ENCODE measurements at places on chromosomes 11 and 22.

- no peak for DNase-seq
These were observed 30.4 kb upstream of the CRTAM start for GRCh38 chr11:122807731-122808477.

- no peak for DNase-seq
These were observed 34.3 kb upstream of the MICAL2 start for GRCh38 chr11:12075822-12076821.

DNA sequence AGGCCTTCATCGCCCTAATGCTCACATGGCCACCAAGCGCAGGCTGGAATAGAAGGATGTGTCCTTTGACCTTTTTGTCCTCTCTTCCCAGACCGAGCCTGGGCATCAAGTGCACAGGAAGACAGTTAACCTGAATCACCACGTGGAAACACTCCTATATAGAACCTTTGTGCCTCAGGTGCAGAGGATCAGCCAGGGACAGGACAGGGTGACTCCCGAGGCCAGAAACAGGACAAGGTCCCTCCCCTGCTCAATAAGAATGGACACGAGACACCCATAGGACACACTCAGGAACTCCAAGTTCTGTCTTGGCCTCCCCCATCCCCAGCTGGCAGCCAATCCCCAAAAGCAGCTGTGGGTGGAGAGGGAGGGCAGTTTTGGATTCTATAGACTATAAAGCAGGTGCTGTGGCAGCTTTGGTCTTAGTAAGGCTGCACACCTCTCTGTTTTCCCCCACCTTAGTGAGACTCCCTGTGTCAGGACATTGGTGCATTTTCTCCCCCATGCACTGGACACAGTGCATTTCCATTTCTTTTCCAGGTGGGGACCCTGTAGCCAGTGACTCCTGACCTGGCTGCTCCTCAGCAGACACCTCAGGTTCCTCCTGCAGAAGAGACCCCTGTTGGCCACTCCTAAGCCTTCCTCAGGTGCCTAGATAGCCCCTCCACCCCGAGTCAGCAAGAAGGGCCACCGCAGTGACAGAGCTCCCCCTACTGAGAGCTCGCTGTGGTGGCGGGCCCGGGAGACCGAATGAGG is 43.6 kb upstream of the POU2AF1 start:
- peak; percentile 72 for DNase-seq

- DNase-seq, result no peak
These were observed 1.4 kb downstream of the SIK2 start for GRCh38 chr11:111603611-111604130.

DNA sequence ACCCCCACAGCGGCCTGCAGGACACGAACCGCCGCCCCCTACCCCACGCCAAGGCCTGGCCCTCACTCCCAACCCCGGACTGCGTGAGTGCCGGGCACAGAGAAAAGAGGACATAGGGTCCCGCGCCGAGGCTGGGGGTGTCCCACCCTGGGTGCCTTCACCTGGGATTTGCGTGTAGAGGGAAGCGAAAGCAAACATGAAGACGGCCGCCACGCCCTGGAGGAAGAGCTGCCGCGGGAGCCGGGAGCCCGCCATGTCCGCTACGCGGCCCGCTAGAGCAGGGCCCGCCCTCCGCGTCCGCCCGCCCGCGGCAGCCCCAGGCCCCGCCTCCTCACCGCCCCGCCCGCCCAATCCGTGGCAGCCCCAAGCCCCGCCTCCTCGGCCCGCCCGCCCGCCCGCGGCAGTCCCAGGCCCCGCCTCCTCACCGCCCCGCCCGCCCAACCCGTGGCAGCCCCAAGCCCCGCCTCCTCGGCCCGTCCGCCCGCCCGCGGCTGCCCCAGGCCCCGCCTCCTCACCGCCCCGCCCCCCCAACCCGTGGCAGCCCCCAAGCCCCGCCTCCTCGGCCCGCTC is at the start of gene LMF2:
Gene LMF2 (minus strand): TSS at position 282 of the 570 bp plus-strand sequence. CDS start 27 bp downstream, at position 255.
- no peak for DNase-seq

- no peak for DNase-seq
These were observed 2.6 kb upstream of the LTBP3 start for GRCh38 chr11:65560555-65561418.

DNA sequence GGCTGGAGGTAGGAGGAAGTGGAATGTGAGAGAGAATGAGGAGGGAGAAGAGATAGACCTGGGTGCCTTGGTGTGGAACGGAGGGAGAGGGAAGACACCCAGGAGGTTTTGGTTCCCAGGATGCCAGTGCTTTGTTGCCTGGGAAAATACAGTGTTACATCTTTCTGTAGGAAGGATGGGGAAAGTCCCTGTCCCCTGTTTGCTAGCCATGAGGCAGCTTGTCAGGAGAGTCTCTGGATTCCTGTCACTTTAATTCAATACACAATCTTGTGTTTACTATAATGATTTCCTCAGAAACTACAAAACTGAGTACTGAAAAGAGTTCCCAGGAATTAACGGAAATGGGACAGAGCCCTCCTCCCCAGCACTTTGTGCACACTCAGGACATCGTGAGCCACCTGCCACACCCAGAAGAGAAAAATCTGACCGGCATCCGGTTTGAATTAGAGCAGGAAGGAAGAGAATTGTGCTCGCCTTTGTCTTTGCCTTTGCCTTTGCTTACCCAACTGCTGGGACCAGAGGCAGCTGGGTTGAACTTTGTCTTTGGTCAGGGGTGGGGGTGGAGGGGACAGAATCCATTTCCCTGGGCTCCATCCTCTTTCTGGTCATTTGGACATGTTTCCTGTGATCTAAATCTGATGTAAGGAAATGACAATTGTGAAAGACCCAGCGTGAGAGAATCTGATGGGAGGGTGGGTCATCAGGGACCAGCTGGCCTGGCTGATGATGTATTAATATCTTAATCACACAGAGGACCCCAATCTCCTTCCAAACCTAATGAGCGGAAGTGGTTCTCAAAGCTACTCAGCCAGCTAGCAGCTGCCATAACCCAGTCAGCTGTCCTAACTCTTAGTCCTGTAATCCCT is 1.3 kb upstream of the LIMK2 start:
- no peak for DNase-seq

DNA sequence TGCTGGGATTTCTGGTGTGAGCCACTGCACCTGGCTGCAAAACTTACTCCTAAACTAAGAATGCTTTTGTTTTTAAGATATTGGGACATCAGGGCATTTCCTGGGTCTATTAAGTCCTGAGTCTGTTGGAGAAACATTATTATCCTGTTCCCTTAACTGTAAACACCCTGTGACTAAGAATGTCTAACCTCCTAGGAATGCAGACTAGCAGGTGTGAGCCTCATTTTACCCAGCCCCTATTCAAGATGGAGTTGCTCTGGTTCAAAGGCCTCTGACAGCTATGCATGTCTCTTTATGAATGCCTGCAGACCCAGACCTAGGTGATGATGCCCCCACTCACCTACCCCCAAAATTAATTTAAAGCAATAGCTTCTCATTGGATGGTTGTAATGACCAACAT is 46.2 kb downstream of the DEPDC5 start:
- no peak for DNase-seq

- no peak for DNase-seq
These were observed 4.3 kb upstream of the RGL4 start for GRCh38 chr22:23686416-23687024.

GRCh38 chr22:26995235-26995634 is 337.8 kb downstream of the MIAT start:
- DNase-seq, result no peak

DNA sequence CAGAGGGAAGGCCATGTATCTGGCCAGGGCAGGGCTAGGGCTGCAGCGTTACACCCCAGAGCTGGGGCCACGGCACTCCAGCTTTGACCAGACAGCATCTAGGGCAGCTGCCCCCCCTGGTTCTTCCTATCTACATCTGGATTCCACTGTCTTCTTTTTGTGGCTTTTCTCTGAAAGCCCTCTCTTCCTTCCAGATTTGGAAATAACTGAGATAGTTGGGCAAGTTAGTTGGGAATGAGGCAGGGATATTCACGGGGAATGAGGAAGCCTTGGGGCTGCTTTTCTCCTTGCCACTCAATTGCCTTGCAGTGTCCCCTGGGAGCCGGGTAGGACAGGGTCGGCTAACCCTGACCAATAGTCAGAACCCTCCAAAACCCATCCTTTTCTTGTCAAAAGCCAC is 26.8 kb downstream of the CLMP start:
- no peak for DNase-seq

DNA sequence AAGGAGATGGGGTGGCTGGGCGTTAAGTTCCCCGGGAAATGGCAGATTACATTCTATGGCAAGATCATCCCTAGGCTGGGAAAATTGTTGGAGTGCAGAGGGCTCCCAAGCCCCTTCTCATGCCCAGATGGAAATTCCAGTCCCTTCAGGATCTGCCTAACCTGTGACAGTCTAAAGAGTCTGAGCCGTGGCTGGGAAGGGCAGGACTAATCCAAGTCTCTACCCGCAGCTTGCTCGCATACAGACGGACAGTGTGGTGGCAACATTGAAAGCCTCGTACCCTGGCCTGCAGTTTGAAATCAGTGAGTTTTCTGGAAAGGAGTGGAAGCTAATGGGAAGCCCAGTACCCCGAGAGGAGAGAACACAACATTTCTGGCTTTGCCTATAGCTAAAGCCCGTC is 3.7 kb downstream of the HMBS start:
- DNase-seq, result no peak

- DNase-seq, result no peak
These were observed 5.3 kb downstream of the BDNF start for GRCh38 chr11:27694992-27695391.

GRCh38 chr11:119739975-119740374 is 11.0 kb upstream of the NECTIN1 start:
- no peak for DNase-seq

- DNase-seq, result no peak
These were observed 107.8 kb upstream of the NAV2 start for GRCh38 chr11:19604679-19605375.

- no peak for DNase-seq
These were observed 248.4 kb upstream of the B3GAT1 start for GRCh38 chr11:134660416-134660815.

DNA sequence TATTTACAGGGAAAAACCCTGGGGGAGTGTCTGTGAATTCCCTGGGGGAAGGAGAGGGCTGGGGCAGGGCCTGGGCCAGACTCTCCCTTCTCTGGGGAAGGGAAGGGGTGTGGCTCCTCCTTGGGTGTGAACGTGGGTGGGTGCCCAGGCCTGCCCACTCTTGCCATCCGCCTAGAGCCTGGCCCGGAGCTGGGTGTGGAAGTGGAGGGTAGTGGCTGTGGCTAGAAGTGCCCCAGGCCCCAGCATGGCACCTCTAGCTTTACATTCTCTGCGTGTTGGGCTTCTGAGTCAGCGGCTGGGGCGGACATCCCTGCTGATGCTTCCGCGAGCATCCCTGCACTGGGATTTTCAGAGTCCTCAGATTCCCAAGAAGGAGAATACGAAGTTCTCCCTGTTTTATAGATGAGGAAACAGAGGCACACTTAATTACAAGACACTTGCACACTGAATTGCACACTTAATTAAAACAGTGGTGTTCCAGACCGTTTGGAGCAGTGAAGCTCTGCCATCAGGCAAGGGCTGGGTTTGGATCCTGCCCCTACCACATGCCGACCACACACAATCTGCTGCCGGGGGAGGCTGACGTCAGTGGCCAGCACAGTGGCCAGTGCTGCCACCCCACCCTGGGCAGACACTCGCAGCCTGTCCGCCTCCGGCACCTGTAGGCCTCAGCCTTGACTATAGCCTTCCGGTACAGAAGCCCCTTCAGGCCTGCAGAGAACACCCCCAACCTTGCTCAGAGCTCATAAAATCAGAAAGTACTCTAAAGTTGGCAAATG is 7.6 kb downstream of the BAD start:
- no peak for DNase-seq

DNA sequence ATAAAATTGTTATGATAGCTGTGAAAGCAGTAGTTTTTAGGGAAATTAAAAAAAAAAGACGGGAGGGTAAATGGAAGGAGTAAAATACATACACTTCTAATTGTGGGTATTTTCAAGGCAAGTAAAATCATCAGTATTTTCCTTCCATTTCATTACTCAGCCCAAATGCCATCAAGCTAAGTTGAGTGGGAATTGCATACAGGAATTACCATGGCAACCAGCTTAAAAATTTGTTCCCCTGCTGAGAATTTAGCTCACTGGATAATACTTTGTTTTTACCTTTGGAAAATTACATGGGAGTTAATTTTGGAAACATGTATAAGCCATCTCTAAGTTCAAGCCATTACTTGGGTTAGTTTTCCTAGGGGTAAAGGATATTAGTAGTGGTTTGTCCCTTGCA is 1873.4 kb downstream of the LRRC4C start:
- no peak for DNase-seq

DNA sequence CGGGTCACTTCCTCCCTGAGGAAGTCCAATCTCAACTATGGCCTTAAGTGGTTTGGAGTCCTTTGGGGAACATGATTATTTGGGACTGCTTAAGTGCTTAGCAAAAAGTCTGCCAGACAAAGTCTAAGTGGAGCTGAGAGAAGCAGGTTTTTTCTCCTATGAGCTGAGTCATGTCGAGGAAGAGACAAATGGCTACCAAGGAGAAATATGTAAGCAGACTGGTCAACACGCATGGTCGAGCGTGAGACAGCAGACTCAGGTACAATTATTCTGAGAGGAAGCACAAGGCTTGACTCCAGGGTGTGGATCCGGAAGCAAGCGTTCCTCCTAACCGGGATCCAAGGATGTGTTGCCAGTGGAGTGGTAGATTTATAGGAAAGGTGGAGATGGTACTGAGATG is 30.6 kb downstream of the UBASH3B start:
- no peak for DNase-seq

GRCh38 chr11:3133261-3134217 is 31.6 kb downstream of the OSBPL5 start:
- no peak for DNase-seq

- DNase-seq, result no peak
These were observed 48.8 kb upstream of the CARS1 start for GRCh38 chr11:3105791-3106735.

DNA sequence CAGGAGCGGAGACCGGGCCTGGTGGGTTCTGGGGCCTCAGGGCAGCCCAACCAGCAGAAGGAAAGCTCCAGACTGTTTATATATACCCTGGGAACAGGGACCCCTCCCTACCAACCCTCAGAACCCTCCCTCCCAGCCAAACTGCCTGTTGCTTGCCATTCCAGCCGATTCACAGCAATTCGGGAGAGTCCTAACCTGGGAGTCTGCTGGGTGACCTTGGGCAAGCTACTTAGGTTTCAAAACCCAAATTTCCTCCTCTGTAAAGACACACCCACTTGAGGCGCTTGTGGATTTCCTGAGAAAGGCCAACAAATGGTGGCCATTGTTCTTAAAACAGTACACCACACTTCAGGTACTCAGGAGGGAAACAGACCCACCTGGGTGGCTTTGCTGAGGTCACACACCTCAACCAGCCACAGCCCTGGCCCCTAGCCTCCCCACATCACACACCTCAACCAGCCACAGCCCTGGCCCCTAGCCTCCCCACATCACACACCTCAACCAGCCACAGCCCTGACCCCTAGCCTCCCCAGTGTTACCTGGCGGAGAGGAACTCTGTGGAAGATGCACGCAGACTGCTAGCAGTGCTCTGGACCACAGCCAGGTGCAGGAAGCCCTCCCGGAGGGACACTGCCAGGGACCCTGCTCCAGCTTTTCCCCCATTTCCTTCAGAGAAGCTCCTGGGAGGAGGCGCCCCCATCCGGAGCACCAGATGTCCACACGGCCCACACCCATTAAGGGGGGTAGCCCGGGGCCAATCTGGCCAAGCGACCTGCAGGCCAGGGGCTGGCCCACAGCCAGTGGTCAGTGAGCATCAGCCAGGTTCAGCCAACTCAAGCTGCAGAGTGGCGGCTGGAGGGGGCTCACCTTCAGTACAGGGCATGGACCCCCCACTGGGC is 6.2 kb downstream of the SHISA8 start:
- no peak for DNase-seq

- DNase-seq, result peak; percentile 47
These were observed 66.8 kb downstream of the LARGE1 start for GRCh38 chr22:33853200-33854097.

- DNase-seq, result no peak
These were observed 12.6 kb downstream of the OR5A2 start for GRCh38 chr11:59413646-59414045.

Data from NCI-H1048 (cell line).